ENCODE measurements at places on chromosomes 2 and 18. TPM values are rescaled to one million over a fixed set of nuclear protein-coding genes. Genes with fewer than 3 reads are reported as not detected.

GRCh38 chr2:120785228-120785966 is 49.7 kb downstream of the GLI2 start:
- no peaks in the 10 kb centered on the region for H3K27me3 ChIP-seq
- H3K4me3 ChIP-seq: no peak overlapping the region
- peaks cover 8% of the 10 kb centered on the region for H3K4me1 ChIP-seq
- no peak overlapping the region for H3K27ac ChIP-seq

- H3K4me3 ChIP-seq: no peak overlapping the region
- no peaks in the 10 kb centered on the region for H3K27me3 ChIP-seq
- no peak overlapping the region for H3K27ac ChIP-seq
- DNase-seq: no peak
- H3K36me3 ChIP-seq: no peaks in the 10 kb centered on the region
Observed at GRCh38 chr2:133790711-133791110, 222.4 kb upstream of the NCKAP5 start.

DNA sequence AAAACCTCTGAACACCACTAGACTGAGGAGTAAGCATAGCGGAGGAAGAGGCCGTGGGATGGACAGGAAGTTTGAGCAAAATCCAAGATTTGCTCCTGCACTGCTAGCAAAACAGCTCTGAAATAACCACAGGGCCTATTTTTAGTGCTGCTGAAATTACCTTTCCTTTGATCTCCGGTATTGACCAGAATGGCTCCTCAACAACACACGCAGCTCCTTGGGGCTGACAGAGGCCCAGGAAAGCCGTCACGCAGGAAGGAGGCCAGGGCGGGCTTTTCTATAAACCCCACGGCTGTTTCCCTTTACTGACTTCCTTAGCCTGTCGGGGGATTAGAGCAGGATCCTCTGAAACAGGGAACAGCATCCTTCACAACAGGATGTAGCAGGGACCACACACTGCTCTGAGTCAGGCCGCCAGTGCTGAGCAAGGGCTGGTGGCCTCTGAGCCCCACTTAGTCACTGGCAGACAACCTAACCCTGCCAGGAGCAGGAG is 80.8 kb upstream of the LCLAT1 start:
- no peaks in the 10 kb centered on the region for H3K36me3 ChIP-seq
- no peak overlapping the region for H3K4me3 ChIP-seq
- H3K27me3 ChIP-seq: no peaks in the 10 kb centered on the region
- no peak overlapping the region for H3K27ac ChIP-seq
- peaks cover 6% of the 10 kb centered on the region for H3K4me1 ChIP-seq

DNA sequence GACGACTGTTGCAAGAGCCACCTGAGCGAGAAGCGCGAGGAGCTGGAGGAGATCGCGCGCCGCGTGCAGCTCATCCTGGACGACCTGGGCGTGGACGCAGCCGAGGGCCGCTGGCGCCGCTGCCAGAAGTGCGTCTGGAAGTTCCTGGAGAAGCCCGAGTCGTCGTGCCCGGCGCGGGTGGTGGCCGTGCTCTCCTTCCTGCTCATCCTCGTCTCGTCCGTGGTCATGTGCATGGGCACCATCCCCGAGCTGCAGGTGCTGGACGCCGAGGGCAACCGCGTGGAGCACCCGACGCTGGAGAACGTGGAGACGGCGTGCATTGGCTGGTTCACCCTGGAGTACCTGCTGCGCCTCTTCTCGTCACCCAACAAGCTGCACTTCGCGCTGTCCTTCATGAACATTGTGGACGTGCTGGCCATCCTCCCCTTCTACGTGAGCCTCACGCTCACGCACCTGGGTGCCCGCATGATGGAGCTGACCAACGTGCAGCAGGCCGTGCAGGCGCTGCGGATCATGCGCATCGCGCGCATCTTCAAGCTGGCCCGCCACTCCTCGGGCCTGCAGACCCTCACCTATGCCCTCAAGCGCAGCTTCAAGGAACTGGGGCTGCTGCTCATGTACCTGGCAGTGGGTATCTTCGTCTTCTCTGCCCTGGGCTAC is 1.2 kb downstream of the KCNF1 start:
- H3K27ac ChIP-seq: no peak overlapping the region
- no peaks in the 10 kb centered on the region for H3K4me1 ChIP-seq
- H3K4me3 ChIP-seq: no peak overlapping the region

DNA sequence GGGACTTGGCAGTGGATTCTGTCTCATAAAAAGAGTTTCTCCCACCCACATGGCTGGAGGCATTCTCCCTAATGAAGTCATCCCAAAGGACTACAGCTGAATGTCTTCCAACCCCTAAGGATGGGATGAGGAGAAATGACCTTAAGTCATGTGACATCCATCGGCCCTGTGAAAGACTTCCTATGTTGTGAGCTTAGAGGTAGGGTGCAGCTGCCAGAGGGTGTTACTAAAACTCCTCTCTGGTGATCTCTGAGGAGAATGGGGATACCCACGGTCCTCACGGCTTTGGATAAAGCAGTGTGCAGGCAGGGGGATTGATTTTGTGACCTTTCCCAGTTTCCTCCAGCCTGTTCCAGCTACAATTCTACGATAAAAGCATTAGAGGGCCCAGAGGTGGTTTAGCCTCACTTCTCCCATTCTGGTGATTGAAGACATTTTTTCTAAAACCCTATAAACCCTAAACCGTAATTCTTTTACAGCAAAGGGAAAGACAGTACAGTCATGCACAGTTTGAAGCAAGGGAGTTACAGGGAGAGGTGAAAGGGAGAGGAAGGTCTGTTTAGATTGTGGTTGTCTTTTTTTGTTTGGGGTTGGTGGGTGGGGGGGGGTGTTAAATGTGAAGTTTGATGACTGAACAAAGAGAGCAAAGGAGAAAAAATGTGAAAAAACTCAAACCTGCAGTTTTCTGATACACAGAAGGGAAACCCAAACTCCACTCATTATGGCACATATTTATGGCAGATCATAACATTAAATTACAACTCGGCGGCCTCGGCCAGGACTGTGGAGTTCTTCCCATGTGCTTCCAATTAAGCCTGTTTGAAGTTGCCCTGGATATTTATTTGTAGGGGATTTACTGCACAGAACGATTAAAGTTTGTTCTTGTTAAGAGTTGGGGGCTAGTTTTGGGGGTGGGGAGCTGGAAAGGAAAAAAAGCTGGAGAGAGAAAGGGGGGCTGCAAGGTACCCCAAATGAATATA is 26.6 kb upstream of the SLC14A2 start:
- no peaks in the 10 kb centered on the region for H3K27me3 ChIP-seq
- peaks cover 15% of the 10 kb centered on the region for H3K4me1 ChIP-seq
- no peaks in the 10 kb centered on the region for H3K36me3 ChIP-seq
- H3K4me3 ChIP-seq: no peak overlapping the region

DNA sequence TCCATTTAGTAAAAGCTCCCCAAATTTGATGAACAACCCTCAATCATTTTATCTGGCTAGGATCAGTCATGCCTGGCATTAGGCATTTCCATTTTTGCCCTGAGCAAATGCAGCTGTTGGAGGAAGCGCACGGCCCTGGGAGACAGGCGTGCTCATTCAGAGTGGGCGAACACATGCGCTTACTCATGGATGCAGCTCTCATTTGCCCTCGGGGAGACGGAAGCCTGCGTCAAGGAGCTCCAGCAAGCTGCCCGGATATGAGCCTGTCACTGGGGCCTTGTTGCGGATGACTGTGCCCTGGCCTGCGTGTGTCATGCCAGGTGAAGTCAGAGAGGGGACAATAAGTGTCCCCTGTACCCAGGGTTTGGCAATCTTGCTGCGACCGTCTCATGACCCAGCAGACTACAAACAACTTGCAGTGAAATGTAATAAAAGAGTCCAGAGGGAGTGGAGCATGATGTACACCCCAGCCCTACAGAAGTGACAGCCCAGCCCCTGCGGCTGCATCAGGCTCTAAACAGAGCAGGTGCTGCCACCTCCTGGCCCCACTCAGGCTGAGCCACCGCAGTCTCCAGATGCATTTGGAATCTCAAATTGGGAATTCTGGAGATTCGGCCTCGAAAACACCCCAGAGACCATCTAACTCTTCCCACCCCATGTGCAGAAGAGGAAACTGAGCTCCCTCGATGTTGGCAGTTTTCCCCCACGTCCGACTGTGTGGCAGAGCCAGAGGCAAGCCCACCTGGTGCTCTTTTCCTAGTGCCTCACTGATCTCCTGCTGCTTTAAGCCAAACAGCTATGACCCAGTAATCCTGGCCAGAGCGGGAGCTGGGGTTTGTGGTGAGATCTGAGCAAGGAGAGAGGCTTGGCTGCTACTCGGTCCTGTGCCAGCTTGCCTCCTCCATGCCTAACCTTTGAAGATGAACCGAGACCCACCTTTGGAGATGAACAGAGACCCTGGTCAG is 105.0 kb upstream of the ALK start:
- H3K27ac ChIP-seq: no peak overlapping the region
- peaks cover 39% of the 10 kb centered on the region for H3K27me3 ChIP-seq
- no peaks in the 10 kb centered on the region for H3K36me3 ChIP-seq

- no peak for DNase-seq
- H3K36me3 ChIP-seq: no peaks in the 10 kb centered on the region
- H3K4me3 ChIP-seq: no peak overlapping the region
Observed at GRCh38 chr2:157291018-157291417, 33.5 kb downstream of the GALNT5 start.

PJVK gene
- 7.4 TPM for total RNA-seq

MYL12B gene
- total RNA-seq: 229 TPM

PLCL1 gene
- 0.12 TPM for total RNA-seq

TIA1 gene
- 75.7 TPM for total RNA-seq

TOGARAM2 gene
- total RNA-seq: 0.16 TPM

AKAIN1 gene
- total RNA-seq: not detected
